ENCODE measurements at places on chromosomes 6 and 20.

- no peak for DNase-seq
These were observed 128.5 kb downstream of the HFE start for GRCh38 chr6:26215585-26216358.

DNA sequence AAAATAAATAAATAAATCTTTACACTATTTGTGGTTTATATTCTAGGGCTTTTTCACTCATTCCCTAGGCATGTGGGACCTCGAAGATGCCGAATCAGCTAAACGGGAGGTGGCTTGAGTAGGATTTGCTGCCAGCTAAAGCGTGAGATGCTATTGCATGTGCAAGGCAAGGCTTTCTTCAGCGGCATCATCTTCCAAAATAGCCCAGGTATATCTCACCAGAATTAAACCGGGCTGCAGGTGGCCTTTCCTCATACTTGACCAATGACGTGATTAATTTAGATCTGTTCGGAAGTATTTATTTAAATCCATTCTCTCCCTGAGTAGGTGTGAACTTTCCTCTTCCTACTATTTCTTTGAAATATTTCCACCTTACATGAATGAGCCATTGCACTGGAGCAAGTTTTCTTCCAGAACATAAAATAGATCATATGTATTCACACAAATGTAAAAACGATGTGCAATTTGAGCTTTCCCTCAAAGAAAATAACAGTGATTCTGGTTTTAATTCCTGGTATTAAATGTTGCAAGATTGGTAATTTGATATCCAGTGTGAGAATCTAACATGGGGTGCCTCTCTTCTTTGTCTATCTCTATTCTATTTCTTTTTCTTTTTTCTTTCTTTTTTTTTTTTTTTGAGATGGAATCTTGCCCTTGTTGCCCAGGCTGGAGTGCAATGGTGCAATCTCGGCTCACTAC is 24.3 kb upstream of the ZNF217 start:
- no peak for DNase-seq

DNA sequence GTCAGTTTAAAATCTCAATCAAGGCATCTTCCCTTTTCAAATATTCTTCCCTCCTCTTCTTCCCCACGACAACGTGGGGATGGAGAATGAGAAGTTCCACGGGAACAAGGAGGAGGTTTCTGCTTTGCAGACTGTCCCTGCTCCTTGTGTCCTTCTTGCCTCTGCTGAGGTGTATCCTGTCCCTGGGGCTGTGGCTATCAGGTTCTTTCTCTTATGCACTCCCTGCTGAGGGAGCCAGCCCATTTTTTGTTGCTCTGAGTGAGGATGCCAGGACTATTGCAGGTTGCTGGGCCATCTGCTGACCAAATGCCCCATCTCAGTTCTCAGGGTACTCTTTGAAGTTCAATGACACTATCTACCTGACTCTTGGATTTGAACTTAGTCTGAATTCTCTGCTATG is 533.6 kb downstream of the RNF144B start:
- DNase-seq = no peak

DNA sequence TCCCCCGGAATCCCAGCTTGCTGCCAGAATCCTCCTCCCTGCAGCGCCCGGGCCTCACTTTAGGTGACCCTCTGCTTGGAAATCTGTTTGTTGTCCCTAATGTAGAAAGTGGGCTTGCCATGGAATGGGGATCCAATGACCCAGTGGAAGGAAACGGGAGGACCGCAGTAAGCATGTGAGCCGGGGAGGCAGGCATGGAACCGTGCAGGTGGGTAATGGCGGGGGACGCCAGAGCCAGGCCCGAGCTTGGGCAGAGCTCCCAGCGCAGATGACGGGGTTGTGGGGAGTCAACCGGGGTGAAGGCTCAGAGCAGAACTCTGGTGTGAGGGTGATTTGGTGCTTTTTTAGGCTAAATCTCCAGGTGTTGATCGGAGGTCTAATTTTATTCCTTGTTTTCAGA is 188.3 kb downstream of the QKI start:
- no peak for DNase-seq

- no peak for DNase-seq
These were observed 113.6 kb upstream of the MAN1A1 start for GRCh38 chr6:119463081-119463626.

DNA sequence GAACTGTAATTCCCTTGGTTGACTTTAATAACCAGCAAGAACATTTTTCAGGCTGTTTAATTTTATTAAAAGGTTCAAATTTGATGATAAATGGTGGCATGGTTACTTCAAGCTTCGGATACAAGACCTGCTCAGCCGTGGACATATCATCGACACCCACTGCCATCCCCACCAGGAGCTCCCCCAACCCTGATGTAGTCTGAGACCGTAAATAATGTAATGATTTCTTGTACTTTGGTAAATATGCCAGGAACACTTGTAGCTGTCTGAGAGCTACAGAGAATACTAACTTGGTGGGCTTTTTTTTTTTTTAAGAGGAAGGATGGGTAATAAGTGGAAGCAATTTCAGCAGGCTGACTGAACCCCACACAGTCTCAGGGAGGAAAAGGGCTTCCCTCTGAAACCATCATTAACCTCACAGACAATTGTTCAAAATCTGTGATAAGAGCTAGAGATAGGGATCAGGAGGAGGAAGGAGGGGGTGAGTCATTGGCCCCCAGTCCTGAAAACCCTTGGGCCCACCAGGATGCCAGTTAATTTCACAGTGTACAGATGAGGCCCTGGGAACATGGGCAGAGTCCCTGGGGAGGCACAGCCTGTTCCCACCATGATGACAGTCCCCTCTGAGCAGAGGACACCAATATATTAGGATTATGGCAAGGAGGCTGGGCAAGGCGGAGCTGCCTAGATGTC is 56.0 kb downstream of the APCDD1L start:
- no peak for DNase-seq

GRCh38 chr6:143842461-143842901 is 657 bp upstream of the LTV1 start:
- no peak for DNase-seq

GRCh38 chr20:36792422-36792821 is 18.9 kb upstream of the DSN1 start:
- DNase-seq = no peak

Data from stimulated activated CD4-positive, alpha-beta T cell treated with anti-CD3 and anti-CD28 coated beads, TNF-alpha, amount 100 ng/mL, for 1 hour (primary cell).